ENCODE measurements at places on chromosomes 2 and 18.
A peak's percentile ranks its signal among the peaks of the same experiment; 100 is the strongest.

GRCh38 chr2:95206096-95206495, 1.2 kb upstream of the ZNF892 start:
- DNase-seq, result no peak

GRCh38 chr2:222876947-222877346, 16.1 kb downstream of the ACSL3 start:
- no peak for DNase-seq

- no peak for DNase-seq
Observed at GRCh38 chr2:156064540-156064939, 268.0 kb downstream of the NR4A2 start.

GRCh38 chr18:46283268-46283667, 179.1 kb downstream of the HAUS1 start:
- DNase-seq, result no peak

GRCh38 chr2:74530239-74531187, 780 bp downstream of the HTRA2 start:
- peak; percentile 71 for DNase-seq

- DNase-seq, result no peak
Observed at GRCh38 chr2:229974266-229974665, 52.0 kb downstream of the FBXO36 start.

DNA sequence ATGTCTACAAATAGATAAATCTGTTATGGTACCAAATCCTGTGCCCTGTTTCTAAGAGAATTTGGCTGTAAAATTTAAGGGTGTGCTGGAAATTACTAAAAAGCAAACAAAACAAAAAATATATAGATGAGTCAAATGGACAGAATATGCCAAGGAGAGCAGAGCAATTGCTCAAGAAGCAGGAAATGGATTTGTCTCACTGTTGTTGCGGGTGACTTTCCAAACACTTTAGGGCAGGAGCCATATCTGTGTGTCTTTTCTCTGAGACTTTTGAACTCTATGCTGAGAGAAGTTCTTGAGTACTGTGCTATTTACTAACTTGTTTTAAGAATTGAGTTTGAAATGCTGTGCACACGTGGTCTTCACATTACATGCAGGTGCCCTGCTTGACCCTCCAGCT, 221.7 kb downstream of the PHLPP1 start:
- no peak for DNase-seq

DNA sequence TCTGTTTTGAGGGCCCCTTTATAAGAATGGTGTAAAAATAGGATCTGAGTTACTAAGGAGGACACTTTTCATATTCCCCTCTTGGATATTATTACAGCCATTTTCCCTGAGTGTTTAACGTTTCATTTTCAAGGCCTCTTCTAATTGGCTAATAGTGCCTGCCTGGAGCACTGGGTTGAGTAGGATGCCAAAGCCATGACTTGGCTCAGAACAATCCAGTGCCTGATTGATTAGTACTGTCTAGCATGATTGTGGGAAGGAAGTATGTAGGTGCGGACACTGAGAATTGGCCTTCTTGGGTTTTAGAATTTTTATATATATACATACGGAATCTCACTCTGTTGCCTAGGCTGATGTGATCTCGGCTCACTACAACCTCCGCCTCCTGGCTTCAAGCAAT, 66.1 kb downstream of the NAB1 start:
- no peak for DNase-seq

DNA sequence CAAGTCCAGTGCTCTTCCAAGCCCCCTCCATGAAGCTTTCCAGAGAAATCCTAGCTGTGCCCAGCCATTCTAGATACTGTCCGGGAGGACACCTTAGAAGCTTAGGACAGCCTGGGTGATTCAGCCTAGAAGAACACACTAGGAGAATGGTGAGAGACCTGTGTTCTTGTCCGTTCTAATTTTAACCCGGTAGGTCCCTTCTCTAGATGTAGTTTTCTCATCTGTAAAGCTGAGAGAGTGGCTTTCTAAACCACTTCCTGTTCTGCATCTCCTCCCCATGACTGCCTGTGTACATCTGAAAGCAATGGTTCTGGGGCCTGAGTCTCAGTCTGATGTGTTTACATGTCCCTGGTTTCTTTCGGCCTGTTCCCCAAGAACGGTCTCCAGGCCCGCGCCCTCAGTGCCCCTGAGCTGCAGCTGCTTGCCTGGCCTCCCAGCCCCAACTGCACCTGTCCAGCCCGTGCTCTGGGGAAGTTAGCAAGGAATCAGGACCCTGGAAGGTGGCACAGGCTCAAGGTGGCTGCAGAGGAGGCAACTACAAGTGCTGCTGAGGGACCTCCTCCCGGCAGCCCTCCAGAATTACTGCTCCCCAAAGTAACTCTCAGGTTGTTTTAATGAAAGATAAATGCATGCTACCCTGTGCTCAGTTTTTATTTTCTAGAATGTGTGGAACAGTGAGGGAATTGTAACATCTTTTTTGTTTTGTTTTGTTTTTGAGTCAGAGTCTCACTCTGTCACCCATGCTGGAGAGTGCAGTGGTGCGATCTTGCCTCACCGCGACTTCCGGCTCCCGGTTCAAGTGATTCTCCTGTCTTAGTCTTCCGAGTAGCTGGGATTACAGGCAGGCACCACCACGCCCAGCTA, 105.9 kb downstream of the LBH start:
- peak; percentile 66 for DNase-seq

GRCh38 chr2:216857131-216857550, 2.7 kb downstream of the TNP1 start:
- peak; percentile 47 for DNase-seq

- DNase-seq, result no peak
Observed at GRCh38 chr18:22667616-22668422, 250.1 kb upstream of the CTAGE1 start.

GRCh38 chr2:127569666-127570065, 34.2 kb downstream of the MYO7B start:
- DNase-seq, result no peak

GRCh38 chr18:36564841-36565240, 264.0 kb downstream of the TPGS2 start:
- DNase-seq, result no peak
